ENCODE measurements at places on chromosomes 2 and 18.

GRCh38 chr2:24886691-24887304 lies 33.2 kb downstream of the ADCY3 start:
- peak; percentile 66 for DNase-seq

DNA sequence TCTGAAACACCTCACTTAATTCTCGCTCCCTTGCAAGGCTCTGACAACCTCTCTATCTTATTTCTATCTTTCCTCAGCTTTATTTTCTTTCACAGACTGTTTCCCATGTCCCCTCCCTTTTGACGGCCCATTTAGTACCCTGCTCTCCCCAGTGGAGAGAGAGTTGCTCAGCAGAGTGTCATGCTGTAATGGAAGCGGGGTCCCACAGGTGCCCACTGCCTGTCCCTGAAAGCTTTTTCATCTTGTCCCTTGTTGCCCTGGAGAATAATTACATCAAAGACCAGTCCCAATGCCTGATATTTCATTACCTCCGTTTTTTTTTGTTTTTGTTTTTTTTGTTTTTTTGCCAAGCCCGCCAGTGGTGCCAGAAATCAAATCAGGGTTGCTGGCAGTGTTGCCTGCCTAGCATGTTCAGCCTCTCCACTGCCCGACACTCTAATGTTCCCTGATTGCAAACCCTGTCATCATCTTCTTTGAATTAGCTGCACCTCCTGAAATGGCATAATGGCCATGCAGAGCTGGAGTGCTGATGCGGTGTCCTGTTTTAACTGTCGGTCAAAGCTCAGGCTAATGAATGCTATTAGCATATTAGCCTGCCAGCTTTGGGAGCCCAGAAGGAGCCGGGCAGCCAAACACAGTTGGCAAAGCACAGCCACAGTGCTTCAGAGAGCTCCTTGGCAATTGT lies 71.2 kb upstream of the CAVIN2 start:
- DNase-seq, result no peak

GRCh38 chr18:59502274-59503175 lies 143.5 kb upstream of the LMAN1 start:
- no peak for DNase-seq

GRCh38 chr2:216538538-216538937 lies 39.9 kb downstream of the RPL37A start:
- no peak for DNase-seq

- no peak for DNase-seq
These were observed 73.2 kb downstream of the MAP4K4 start for GRCh38 chr2:101770726-101771125.

DNA sequence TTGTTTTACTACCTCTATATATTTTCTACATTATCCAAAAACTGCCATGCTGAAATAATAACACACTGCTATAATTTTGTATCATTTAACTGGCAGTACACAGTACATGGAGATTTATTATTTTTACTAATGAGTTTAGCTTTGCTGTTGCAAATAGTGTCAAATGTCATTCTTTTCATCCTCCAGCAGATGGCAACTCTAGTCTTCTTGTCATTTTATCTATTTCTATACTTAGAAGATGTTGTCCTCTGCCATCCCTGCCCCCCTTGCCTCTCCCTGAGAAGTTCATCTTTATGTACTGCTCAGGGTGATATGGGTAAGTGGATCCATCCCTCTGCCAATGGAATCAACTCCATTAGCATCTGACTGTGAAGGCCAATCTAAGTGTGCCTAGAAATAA lies 21.7 kb upstream of the LRRTM1 start:
- DNase-seq, result no peak

- DNase-seq, result no peak
These were observed 35.8 kb downstream of the METTL4 start for GRCh38 chr18:2535419-2535910.

- no peak for DNase-seq
These were observed 899.7 kb upstream of the VRK2 start for GRCh38 chr2:57146951-57147350.

DNA sequence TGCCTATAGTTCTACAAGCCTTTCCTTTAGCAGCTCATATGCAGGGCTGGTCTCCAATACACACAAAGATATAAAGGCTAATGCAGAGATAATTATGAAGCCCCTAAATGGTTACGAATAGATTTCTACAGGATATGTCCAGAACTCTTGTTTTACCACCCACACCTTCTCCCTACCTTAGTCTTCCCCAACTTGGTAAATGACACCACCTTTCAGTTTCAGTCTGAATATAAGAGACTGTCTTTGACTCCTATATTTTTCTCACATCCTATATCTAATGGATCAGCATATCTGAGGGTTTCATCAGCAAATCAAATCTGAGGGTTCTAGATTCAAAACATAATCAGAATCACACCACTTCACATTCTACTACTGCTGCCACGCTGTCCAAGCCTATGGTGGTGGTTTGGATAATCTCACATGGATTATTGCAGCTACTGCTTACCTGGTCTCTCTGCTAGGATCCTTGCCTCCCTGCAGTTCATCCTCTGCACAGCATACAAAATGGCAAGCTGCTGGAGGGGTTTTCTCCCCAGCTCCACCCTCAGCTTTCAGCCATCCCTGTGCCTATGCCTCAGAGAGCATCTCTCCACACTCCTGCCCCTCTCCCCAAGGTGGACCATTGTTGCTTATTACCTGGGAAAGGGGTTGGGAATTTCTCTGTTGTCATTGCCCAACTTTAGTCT lies 178.0 kb upstream of the SPOPL start:
- no peak for DNase-seq

DNA sequence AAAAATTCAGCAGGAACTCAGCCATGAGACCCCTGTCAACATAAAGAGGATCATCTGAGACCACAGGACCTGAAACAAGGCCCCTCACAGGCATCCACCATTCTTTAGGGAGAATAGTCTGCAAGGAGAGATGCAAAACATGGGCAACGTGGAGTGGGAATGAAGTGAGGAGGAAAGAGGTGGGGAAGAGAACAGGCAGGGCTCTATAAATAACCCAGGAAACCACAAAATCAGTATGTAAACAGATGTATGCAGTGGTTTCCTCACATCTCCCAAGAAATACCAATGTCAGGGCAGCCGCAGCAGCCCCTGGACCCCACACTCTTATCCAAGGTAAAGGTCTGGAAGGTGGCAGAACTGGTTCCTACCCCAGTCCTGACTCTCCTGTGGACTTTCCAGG lies 168.5 kb downstream of the EN1 start:
- DNase-seq, result no peak

- DNase-seq, result no peak
These were observed 203.3 kb upstream of the SPOPL start for GRCh38 chr2:138298120-138298814.

GRCh38 chr2:113979191-113980128 lies 89.6 kb downstream of the ACTR3 start:
- peak; percentile 32 for DNase-seq

DNA sequence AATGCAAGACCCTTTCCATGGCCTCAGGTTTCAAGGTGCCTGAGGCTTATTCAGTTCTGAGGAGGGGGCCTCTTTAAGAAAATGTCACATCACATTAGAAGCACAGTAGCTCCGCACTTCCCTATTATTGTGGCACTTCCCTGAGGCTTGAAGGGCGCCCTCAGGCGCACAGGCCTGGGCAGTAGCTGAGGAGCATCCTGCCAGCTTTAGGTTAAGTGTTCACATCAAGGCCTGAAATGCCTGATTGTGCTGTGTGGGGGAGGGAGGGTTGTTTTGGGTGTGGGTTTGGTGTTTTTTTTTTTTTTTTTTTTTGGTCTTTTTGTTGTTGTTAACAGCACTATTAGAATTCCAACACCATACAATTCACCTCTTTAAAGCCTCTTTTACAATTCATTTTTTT lies 107.9 kb downstream of the CABLES1 start:
- DNase-seq, result no peak

DNA sequence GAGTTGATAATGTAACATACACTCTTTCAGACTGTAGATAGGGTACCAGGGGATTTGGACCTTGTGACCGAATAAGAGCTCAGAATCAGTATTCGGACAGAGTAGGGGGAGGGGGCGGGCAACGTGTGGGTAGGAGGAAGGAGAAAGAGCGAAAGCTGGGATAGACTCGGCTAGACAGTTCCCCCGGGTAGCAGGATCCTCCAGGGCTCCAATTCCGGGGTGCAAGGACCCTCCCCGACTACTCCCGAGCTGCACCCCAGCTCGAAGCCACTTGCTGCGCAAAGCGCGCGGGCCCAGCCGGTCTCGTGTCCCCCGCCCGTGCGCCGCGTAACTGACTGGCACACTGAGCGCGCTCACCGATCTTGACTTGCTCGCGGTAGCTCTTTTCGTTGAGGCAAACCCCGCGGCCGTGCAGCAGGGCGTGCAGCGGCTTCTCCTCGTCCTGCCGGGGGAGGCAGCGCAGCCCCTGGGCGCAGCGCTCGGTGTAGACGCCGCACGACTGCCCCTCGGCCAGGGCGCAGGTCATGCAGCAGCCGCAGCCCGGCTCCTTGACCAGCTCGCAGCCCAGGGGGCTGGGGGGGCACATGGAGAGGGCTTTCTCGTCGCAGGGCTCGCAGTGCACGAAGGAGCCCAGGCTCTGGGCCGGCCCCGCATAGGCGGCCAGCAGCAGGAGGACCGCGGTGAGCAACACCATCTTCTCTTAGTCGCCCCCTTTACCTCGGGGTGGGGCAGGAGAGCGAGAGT lies 1.1 kb downstream of the IGFBP5 start:
- DNase-seq, result no peak

DNA sequence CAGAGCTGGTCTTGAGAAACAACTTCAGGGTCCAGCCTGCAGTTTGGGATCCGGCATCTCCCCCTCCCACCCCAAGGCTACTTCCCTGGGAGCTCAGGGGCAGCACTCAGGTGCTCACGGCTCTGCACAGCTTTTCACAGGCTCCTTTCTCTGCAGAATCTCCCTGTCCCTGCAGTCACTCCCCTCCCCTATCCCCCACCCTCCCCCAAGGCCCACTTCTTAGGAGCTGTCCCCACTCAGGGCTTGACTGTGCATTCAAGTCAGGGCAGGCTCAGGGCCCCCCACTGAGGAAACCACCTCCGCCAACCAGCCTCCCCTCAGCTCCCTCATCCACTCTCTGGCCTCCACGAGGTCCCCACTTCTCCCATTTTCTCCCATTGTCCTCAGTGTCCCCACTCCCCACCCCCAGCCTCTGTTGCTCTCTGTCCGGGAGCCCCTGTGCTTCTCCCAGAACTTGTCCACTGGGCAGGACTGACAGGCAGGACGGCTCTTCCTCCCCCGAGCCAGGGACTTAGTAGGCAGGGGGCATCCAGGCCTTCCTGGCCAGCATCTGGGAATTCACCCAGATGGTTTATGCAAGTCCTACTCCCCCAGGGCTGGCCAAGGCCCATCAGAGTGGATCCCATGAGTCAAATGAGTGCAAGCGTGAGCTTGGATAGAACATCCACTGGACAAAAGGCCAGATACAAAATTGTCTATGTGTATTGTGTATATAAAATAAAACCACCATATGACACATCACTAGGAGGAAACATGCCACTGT lies 7.6 kb downstream of the NMUR1 start:
- no peak for DNase-seq

DNA sequence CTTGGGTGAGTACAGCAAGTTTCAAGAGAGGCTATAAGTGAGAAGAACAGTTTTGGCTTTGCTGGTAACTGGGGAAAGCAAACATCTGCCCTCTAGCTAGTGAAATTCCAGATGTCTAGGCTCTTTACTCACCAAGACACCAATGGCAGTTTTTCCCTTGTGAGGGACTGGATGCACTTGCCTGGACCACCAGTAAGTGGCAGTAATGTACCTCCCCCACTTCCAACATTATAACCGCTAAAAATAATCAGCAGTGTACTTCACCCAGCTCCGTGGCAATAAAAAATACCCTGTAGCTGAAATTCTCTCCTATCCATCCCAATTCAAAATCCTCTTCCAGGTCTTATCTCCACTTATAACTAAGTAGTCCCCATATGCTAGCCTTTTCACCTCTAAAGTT lies 383.9 kb downstream of the ARHGAP15 start:
- no peak for DNase-seq

- peak; percentile 81 for DNase-seq
These were observed 63.9 kb upstream of the ASAP2 start for GRCh38 chr2:9142551-9143263.

GRCh38 chr2:120679526-120679925 lies 56.1 kb upstream of the GLI2 start:
- no peak for DNase-seq

- no peak for DNase-seq
These were observed 56.2 kb downstream of the ITSN2 start for GRCh38 chr2:24304098-24304497.

DNA sequence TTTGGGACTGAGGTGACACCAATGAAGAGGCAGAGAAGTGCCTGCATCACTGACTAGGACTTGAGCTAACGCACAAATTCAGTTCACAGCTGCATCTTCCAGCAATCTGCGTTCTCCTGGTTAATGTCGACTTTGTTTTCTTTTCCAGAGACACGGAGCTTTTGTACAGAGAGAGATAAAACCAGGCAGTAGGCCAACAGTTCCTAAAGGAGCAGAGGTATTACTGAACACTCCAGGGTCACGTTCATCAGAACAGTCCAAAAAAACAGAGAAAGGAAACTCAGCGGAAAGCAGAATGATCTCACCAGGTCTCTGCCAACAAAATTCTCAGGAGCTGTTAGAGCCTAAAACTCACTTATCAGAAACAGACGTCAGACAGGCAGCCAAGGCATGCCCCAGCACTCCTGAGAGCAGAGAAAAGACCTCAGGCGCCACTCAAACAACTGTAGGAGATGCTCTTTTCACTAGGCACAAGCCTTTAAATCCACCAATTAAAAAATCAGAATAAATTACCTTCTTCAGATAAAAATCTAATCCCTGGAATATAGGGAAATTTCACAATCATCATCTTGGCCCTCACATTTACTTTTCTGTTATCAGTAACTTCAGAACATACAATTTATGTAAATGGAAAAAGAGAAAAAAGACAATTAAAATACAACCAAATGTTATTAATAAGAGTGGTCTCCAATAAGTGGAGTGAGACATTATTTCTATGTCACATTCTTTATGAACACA lies 95.9 kb upstream of the SPTBN1 start:
- DNase-seq, result no peak

GRCh38 chr2:229783108-229783721 lies 68.9 kb upstream of the DNER start:
- DNase-seq, result no peak
